Effector CD8-positive, alpha-beta T cell (primary cell): ENCODE measurements at places on chromosomes 1 and 21.

GRCh38 chr1:223175633-223176032, 32.6 kb upstream of the TLR5 start:
- DNase-seq = no peak

GRCh38 chr1:47631411-47631995, 193.7 kb downstream of the FOXD2 start:
- DNase-seq = no peak

- peak; percentile 41 for DNase-seq
Observed at GRCh38 chr1:145997016-145997717, 788 bp upstream of the TXNIP start.

DNA sequence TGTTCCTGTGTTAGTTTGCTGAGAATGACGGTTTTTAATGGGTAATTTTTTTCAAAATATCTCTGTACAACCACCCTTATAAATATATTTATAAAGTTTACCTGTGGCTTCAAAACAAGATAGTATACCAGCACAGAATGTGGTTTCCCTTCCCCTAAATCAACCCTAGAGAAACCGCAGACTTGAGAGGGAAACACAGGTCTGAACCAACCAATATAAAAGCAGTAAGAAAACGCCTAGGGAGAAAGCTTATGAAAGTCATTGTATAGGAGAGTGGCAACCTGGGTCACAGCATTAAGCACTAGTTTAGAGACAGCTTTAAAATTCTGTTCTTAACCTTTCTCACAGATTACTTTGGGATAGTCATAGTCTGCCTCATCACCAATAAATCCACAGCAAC, 180.6 kb upstream of the LHX8 start:
- DNase-seq = no peak

DNA sequence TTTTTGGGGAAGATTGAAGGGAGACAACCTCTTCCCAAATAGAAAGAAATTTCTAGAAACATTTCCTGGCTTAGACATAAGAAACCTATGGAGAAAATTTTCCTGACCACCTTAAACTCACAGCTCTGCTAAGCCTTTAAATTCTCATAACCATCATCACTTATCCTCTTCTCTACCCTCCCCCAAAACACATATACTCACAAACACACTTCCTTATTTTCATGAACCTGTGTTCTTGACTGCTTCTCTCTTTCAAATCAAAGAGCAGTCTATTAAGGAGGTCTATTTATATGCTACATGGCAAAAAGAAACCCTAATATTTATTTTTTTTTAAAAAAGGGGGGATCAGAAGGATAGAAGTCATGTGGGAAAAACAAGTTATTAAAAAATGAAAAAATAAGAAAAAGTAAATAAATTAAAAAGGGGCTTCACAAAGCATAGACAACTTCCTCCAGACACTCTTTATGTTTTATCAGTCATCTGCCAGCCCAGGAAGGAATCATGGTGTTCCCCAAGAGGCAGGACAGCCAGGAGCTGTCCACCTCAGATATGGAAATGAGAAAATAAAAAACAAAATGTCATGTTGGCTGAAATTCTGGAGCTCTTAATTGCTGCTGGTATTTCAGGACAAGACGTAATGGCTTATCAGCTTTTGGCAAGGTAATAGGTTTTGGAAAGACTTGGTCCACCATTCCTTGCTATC, 12.8 kb upstream of the RGS2 start:
- no peak for DNase-seq

GRCh38 chr21:20270365-20271055, 727.7 kb upstream of the NCAM2 start:
- DNase-seq = no peak

DNA sequence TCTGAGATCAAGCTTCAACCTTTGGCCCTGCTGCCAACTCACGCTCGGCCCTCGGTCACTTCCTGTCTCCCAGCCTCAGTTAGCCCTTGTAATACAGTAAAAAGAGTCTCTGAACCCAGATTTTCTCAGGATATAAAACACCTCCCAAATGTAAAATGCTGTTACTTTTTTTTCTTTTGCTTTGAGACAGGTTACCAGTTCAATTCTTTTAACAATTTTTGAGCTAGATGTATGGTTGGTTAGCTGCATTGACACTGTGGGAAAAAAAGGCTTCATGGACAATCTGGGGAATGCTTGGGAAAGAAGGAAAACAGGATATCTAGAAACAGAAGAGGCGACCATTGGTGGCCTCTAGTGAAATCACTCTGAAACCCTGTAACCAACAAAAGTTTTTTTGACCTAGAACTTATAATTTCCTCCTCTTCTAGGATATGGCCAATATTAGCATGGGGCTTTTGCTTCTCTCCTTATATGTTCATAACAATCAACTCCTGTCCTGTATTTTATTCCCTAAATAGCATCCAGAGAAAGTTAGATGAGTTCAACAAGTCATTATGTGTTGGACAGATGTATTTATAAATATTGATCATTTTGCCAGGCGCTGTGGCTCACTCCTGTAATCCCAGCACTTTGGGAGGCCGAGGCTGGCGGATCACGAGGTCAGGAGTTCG, 1.3 kb downstream of the CMPK1 start:
- no peak for DNase-seq

- DNase-seq = no peak
Observed at GRCh38 chr1:221800831-221801230, 58.9 kb upstream of the DUSP10 start.

DNA sequence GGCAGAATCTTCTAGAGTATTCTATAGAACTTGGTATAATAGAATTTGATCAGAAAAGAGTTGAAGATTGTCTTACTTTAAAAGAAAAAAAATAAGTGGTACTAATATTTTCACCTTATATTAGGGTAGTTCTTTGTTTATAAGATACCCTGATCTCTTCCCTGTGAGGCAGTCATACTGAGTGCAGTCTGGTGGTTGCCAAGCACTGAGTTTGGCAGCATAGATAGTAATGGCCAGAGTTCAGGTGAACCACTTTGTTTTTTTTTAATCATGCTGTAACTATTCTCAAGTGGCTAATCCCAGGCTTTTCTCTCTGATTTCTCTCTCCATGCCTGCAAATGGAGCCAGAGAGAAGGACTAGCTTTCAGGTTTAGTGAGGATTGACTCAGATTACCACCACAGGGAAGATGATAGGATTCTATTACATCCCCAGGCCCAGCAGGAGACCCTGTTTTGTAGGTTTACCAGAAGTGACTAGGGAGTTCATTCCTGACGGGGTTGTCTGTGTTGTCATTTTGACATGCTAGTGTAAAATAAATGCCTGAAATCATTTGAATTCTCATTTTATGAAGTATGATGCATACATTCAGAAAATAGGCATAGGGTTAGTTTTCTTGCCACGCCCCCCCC, 16.7 kb downstream of the KDM1A start:
- DNase-seq = no peak

DNA sequence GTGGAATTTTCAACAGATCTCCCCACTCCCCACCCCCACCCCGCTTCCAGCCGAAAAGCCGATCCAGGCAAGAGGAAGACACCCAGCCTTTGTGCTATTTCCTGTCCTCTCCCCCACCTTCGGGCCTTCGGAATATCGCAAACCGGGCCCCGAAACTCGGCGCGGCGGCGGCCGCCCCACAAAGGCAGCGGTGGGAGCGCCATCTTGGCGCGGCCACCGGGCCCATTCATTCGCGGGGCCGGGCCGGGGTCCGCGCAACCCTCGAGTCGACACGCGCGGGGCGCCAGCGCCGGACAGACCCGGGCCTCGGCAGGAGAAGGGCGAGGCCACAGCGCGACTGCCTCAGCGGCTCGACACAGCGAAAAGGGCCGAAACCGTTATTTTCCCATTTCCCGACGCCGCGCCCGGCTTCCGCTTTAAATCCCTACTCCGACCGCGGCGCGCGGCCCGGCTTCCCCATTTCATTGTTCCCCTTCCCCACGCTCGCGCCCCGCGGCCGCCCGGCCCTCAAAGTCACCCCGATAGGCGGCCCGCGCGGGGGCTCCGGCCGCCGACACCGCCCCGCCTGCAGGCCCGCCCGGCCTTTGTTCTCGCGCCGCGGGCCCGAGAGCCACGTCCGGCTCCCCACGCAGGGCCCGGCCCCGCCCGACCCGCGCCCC, 911 bp downstream of the GNB1 start:
- DNase-seq = peak; percentile 22

GRCh38 chr1:53368314-53369033, 40.6 kb upstream of the LRP8 start:
- DNase-seq = no peak

DNA sequence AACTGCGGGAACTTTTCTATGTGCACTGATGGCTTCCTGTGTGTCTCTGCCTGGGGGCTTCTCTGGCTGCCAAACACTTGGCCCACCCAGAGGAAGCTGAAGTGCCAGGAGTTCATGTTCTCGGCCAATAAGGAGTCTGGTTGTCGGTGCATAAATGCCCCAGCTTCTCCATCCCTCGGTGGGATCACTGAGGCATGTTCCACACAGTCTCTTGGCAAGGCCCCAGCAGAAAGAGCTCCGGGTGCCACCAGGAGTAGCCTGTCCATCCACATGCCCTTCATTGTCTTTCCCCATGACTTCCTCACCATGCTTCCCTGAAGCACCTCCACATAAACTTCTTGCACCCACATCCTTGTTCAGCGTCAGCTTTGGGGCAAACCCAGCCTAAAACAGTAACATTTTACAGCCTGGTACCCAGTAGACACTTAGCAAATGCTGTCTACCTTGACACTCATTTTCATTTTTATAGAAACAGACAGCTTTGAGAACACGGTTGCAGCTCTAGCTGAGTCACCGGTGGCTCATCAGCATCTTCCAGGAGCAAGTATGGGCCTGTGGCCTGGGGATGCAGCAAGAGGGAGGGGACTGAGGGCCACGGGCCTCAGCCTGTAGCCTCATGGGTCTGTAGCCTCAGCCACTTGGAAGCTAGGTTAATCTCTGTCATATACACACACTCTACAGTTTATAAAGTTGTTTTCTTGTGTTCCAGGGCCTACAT, 14.8 kb upstream of the CDCP2 start:
- DNase-seq = no peak

DNA sequence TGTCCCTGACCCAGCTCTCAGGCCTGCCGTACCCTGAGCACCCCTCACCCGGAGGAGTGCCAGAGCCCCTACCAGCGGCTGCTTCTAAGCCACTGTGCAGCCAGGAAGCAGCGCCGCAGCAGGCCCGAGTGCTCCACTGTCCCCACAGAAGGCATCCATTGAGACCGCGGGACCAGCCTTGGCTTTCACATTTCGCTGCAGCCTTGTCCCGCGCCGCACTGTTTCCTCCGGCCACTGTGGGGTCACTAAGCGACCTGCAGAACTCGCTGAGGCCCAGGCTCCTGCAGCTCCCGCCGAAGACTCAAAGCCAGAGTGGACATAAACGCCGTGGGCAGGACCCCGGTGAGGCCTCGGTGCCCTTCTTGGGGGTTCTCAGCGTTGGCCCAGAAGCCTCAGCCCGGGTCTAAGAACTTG, 3.0 kb downstream of the ALX3 start:
- no peak for DNase-seq

- DNase-seq = no peak
Observed at GRCh38 chr1:191629836-191630235, 528.4 kb upstream of the RGS18 start.

- DNase-seq = no peak
Observed at GRCh38 chr1:158864595-158864994, 33.4 kb downstream of the MNDA start.

DNA sequence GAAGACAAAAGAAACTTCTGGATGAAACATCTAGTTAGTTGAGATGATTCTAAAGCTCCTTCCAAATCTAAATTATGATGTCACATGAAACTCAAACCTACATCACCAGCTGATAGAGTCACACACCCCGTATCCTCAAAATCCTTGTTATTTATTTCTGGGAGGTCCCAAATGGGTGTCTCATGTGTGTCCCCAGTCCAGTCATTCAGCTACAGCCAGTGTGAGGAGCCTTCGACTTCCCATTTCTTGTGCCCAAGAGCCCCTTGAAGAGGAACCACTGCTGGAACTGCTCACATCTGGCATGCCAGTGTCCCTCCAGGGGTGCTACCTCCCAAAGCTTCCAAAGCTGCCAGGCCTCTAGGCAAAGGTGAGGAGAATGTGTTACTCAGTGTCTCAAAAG, 32.5 kb upstream of the KCNA3 start:
- no peak for DNase-seq

GRCh38 chr1:186002406-186002805, 268.2 kb downstream of the HMCN1 start:
- DNase-seq = no peak

GRCh38 chr21:45228171-45228641, 59.5 kb downstream of the POFUT2 start:
- no peak for DNase-seq

- DNase-seq = no peak
Observed at GRCh38 chr1:42153624-42154023, 414 bp downstream of the GUCA2B start.

DNA sequence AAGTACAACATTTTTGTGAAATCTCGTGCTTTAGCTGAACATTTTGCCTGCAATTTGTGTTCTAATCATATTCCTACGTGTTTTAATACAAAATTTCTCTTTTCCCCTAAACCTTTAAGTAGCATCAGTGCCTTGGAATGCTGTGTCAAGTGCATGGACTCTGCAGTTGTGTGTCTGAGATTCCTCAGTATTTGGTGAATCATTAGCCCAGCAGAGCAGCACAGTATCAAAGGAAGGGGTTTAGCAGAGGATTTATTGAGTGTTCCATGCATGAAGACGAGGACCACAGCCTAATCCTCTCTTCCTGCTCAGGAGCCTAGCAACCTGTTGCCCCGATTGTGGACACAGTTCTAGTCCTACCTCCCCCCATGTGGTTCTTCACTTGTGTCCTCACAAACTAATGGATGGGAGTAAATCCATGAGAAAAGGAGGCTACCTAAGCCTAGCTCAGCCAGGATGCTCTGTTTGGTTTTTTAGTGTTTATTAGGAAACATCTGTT, 29.3 kb upstream of the PCP4 start:
- no peak for DNase-seq

- DNase-seq = no peak
Observed at GRCh38 chr1:93155335-93155734, 24.9 kb downstream of the TMED5 start.

DNA sequence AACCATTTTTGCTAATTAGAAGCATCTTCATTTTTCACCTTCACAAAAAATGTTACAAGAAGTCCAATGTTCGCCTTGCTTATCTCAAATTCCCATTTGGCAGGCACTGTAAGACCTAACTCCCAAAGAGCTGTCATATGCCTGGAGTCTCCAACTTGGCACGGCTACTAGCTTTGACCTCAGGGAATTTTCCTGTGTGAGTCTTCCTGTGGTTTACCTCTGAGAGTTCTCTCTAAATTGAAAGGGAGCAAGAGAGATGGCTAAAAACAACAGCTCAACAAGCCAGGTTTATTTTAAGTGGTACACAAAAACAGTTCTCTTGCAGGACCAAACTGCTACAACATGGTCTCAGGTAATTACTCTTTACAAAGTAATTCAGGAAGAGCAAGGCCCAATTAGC, 756.0 kb upstream of the ADGRL2 start:
- no peak for DNase-seq

DNA sequence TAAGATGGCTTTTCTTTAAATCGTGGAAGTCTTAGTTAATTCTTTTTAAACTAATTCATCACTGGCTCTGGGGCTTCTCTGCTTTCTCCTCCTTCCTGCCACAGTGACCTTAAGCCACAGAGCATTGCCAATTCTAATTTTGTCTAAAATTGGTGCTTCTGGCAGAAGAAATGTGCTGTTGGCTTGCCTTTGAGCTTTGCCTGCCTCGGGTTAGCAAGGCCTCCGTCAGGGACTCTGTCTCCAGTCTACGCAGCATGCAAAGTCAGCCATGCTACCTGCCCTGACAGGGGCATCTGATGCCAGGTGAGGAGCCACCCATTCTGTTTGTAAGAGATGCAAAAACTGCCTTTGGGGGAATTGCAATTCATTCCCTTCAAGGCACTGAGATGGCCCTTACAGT, 25.2 kb downstream of the CLDN14 start:
- no peak for DNase-seq
